ENCODE measurements at places on chromosomes 16 and 17. TPM values are rescaled to one million over a fixed set of nuclear protein-coding genes. Genes with fewer than 3 reads are reported as not detected.

Gene TMIGD1
- total RNA-seq, result not detected

Gene KCNAB3
- 4.2 TPM for total RNA-seq

Gene DBNDD1
- total RNA-seq, result 4.6 TPM

DNA sequence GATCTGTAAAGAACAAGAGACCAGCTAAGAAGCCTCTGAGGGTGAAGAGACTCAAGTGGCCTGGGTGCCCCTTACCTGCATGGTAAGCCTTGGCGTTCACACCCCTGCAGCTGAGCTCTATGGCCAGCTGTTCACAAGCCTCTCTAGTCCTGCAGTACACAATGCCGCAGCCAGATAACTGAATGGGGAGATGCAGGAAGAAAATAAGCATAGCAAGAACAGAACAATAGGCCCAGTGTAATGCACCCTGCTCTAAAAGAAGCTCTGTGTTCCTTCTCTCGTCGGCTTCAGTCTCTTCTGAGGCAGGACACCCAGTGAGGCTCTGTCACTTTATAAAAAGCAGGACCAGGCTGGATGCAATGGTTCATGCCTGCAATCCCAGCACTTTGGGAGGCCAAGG is 5.4 kb downstream of the RECQL5 start:
- DNase-seq, result no peak

Gene ZMYND15
- 4.9 TPM for total RNA-seq

- no peak for DNase-seq
Observed at GRCh38 chr17:65533852-65534457, 27.5 kb downstream of the AXIN2 start.
